ENCODE measurements at places on chromosomes 12 and 14. TPM values are rescaled to one million over a fixed set of nuclear protein-coding genes. Genes with fewer than 3 reads are reported as not detected.

DNA sequence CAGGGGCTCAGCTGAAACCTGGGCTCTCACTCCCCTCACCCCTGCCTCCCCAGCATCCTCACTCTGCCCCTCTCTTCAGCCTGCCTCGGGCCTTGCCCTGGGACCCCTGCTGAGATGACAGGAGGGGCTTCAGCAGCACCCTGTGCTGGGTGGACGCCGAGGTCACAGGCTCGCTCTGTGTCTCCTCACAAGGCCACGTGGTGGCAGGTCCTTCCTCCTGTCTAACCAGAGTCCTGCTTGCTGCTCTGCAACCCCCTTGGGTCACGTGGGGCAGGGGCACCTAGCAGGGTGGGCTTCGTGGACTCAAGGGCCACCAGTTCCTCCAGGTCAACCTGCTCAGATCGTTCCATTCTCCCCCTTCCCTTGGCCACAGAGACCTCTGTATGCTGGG, 90.4 kb downstream of the TMEM121 start:
- no peak for DNase-seq

SIX6 gene
- not detected for total RNA-seq

DNA sequence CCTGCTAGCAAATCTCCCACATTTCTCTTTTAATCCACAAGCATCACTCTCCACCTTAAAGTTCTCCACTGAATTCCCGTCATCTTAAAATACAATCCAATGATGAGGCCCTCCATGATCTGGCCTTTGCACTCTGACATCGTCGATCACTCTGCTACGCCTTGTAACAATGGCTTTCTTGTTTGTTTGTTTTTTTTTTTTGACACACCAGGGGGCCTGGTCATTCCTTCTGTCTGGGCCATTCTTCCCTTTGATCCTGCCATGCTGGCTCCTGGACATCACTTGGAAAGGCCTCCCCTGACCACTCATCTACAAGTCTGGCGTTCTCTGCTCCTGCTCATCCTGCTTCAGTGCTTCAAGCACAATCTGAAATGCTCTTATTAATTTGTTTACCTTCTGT, 233.5 kb downstream of the PPM1H start:
- no peak for DNase-seq

KRT8 gene
- 546 TPM for total RNA-seq

ACTR6 gene
- total RNA-seq, result 29.2 TPM

- DNase-seq, result no peak
These were observed 63.1 kb downstream of the GLT1D1 start for GRCh38 chr12:128916425-128916824.

PIGH gene
- 31.7 TPM for total RNA-seq

DNA sequence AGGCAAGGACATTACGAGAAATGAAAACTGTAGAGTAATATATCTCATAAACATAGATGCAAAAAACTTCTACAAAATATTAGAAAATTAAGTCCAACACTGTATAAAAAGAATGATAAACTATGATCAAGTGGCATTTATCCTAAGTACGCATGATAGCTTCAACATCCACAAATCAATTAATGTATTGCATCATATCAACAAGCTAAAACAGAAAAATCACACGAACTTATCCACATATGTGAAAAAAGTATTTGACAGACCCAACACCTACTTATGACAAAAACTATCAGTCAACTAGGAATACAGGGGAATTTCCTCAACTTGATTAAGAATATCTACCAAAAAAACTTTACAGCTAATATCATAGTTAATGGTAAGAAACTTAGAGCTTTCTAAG, 129.9 kb upstream of the ALG10 start:
- no peak for DNase-seq

DNA sequence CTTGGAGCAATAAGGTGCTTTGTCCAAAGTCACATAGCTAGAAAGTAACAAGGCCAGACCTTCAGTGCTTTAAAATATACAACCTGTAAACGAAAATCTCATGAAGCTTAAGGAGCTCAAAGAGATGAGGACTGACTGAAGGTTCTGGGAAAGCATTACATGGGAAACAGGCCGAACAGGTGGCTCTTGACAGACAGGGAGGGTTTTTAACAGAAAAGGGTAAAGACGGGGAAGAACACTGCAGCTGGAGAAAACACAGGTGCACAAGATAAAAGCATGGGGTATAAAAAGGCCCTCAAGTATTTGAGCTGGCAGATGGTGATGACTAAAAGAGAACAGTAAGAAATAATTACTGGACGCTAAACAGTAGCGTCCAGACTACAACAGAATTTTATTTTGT, 257.2 kb downstream of the NELL2 start:
- no peak for DNase-seq

LARP4 gene
- total RNA-seq, result 56.1 TPM

PTPRB gene
- 71.6 TPM for total RNA-seq

- no peak for DNase-seq
These were observed 83.0 kb downstream of the TTC7B start for GRCh38 chr14:90733139-90733808.

DNA sequence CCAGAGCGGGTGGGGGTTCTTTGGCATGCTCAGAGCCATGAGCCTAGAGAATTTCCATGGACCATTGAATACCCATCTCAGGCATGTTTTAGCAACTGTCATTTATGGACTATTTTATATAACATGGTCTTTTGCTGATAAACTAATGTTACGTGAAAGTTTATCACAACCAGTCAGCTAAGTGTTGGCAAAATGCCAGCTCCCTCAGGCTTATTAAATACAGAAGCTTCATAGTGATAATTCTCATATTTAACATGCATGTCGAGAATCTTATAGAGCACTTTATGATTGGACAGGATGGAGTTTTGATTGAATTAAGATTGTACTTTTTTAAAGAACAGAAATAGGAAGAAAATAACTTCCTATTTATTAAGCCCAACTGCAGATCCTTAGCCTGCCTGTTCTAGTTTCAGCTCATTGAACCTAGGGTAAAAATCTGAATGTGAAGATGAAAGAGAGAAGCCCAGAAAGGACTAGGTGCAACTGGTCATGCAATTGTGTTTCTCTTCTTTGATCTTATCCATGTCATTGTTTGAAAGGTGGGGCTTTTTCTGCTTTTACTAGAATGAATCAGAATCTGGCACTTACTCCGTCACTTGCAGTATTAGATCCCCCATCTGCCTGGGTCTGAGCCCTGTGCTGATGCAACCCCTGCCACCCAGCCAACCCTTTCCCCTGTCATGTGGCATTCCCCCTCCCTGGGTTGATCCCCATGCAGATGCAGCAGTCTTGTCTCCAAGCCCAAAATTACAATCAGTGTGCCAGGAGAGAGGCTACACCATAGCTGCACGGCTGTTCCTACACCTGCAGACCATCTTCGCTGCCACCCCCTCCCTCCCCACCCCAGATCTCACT, 134.6 kb upstream of the EVL start:
- no peak for DNase-seq

GRCh38 chr14:49249022-49249421, 337.2 kb downstream of the RPS29 start:
- DNase-seq, result no peak

GRCh38 chr14:58817846-58818245, 180.1 kb downstream of the DACT1 start:
- no peak for DNase-seq

DNA sequence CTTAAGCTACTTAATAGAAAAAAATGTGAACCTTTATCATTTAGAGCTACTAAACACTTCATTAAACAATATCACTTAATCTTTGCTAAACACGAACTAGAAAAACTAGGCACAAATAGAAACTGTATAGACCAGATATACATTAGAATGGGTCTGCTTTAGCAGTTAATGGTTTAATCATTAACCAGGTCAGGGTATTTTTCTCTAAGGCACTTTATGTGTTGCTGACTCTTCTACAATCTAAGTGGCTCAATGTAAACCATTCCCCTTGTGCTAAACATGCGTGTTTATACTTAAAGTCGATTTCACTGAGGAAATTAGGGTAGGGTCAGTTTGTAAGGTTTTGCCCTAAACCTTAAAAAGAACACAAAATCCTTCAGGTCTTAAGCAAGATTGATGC, 29.7 kb downstream of the TMCC3 start:
- DNase-seq, result no peak

- DNase-seq, result no peak
These were observed 40.1 kb downstream of the FBXL14 start for GRCh38 chr12:1553987-1554982.

GRCh38 chr12:50353869-50354593, 42.4 kb downstream of the FAM186A start:
- no peak for DNase-seq

DNA sequence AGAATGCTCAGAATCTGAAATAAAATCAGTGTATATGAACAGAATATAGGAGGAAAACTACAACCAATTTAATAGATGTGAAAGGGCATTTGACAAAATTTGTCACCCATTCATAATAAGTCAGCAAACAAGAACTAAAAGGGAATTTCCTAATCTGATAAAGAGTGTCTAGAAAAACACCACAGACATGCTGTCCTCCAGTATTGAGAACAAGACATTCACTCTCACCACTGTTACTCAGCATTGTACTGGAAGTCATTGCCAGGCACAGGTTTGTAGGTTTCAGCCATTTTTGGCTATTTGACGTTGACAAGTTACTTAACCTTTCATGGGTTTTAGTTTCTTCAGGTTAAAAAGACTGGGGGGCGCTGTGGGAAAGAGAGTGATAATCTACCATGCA, 13.2 kb downstream of the EIF2S1 start:
- no peak for DNase-seq

DNA sequence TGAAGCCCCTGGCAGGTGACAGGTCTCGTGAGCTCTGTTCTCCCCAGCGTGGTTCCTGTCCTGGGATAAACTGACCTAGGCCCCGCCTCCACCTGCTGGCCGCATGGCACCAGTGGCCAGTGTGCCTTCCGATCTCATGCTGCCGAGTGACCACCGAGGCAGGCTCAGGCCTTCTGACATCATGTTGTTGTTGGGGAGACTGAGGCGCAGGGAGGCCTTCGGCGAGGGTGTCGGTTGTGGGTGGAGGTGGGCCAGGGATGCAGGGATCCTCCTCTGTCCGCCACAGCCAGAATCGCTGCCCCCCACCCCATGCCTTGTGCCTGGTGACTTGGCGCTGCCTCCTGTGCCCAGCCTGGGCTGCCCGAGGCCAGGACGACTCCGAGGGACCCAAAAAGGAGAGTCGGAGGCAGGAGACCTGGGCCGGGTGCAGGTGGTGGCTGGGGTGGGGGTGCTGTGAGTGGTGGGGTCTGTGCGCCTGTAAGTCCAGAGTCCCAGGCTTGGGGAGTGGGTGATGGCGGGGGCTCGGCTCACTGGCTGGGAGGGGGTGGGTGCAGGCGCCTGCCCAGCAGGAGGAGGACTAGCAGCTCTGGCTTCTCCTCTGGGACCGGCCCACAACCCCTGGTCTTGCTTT, 24.3 kb downstream of the ASPG start:
- no peak for DNase-seq

TBX5 gene
- not detected for total RNA-seq

DACT1 gene
- total RNA-seq, result 18.6 TPM

COX8C gene
- total RNA-seq, result not detected

DNA sequence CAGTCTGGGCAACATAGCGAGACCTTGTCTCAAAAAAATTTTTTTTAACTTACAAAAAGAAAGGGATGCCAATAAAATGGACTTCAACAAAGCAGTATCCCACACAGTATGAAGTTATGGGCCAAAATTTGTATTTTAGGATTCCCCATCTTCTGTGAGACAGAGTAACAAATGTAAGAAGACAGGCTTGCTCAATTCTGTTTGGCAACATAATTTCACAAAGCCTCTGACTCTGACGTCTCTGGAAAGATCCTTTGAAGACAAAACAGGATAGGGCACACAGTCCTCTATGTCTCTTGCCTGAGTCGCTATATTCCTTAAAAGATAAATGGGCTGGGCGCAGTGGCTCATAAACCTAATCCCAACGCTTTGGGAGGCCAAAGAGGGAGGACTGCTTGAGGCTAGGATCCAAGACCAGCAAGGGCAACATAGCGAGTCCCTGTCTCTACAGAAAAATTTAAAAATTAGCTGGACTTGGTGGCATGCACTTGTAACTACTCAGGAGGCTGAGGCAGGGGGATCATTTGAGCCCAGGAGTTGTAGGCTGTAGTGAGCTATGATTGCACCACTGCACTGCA, 1.1 kb upstream of the HOMEZ start:
- DNase-seq, result no peak

GRCh38 chr14:73792481-73792880, 59.1 kb upstream of the PTGR2 start:
- DNase-seq, result no peak

- DNase-seq, result no peak
These were observed 39.0 kb downstream of the CKB start for GRCh38 chr14:103483600-103483999.

GRCh38 chr14:93309427-93309966, 23.3 kb downstream of the BTBD7 start:
- DNase-seq, result no peak

DNA sequence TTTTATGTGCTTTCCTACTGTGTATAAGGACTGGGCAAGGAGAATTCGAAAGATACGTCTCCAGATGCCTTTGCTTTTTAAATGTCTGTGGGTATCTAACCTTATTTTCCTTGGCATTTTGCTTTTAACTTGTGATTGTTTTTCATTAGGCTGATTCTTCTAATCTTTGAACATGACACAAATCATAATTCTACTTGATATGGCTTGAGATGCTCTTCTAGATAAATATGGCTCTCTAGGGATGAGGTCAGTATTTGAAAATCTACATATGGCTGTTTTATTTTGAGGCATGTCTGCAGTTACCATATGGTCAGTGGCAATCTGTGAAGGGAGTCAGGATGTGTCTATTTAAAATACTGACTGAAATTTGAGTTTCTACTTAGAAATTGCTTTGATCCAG, 139.2 kb downstream of the SLC2A13 start:
- peak; percentile 30 for DNase-seq

- DNase-seq, result no peak
These were observed 47.4 kb downstream of the SAMD4A start for GRCh38 chr14:54614296-54614695.

DNA sequence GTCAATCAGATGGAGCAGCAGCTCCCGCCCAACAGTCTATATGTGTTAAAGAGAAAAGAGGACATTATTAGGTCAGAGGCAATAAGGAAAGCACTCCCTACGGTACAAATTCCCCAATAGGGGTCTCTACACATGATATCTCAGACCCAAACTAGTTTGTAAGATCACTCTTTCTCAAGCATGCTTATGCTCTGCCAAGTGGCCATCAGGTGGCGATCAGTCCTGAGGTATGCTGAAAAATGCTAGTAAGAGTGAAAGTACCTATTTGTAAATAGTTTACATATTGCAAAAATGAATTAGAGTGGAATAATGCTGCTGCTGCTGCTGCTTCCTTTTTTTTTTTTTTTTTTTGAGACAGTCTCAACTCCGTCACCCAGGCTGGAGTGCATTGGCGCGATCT, 61.0 kb downstream of the CPM start:
- no peak for DNase-seq

GRCh38 chr12:121794534-121795033, 1.1 kb upstream of the RHOF start:
- DNase-seq, result peak; percentile 86

- peak; percentile 56 for DNase-seq
These were observed 18.0 kb downstream of the TRAF3 start for GRCh38 chr14:102795060-102795925.

CCNB1IP1 gene
- total RNA-seq, result 25.7 TPM

FZD10 gene
- 0.57 TPM for total RNA-seq

- DNase-seq, result no peak
These were observed 84.2 kb downstream of the AACS start for GRCh38 chr12:125149160-125150108.

GPR84 gene
- 1.7 TPM for total RNA-seq

Measured in kidney (tissue), 22 donors.